Activated T-cell treated with anti-CD3 and anti-CD28 coated beads, Interleukin-2, amount 50 U/mL, for 72 hours (primary cell): ENCODE measurements at places on chromosomes 2 and 18. TPM values are rescaled to one million over a fixed set of nuclear protein-coding genes. Genes with fewer than 3 reads are reported as not detected.
A peak's percentile ranks its signal among the peaks of the same experiment; 100 is the strongest.

- no peak for DNase-seq
Observed at GRCh38 chr2:239013678-239013976, 165.7 kb downstream of the TWIST2 start.

DNA sequence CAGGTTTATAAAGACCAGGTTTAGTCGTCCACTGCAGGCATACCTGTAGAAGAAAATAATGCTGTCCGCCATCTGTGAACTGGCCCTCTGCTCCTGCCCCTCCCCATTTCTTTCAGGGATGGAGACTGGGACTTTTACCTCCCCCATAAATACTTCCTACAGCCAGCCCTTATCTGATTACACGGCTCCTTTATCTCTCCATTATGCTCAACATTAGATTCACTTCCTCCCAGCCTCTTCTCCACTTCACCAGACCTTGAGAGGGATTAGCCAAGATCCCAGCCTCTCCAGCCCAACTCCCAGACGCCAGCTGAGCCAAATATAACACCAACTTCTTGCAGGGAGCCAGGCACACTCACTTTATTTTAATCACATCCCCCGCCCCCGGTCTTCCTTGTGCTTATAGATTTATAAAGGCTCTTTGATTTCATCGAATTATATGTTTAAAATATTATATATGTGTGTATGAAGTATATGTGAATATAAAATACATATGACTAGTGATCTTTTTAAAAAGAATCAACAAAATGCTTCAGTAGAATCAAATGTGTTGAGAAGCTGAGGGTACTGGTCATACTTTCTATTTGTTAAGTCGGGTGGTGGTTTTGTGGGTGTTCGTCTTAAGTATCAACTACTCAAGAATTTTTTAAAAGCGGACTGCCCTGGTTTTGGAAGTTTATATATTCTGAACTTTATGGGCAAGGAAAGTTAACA, 81.0 kb downstream of the SPRED2 start:
- no peak for DNase-seq

DNA sequence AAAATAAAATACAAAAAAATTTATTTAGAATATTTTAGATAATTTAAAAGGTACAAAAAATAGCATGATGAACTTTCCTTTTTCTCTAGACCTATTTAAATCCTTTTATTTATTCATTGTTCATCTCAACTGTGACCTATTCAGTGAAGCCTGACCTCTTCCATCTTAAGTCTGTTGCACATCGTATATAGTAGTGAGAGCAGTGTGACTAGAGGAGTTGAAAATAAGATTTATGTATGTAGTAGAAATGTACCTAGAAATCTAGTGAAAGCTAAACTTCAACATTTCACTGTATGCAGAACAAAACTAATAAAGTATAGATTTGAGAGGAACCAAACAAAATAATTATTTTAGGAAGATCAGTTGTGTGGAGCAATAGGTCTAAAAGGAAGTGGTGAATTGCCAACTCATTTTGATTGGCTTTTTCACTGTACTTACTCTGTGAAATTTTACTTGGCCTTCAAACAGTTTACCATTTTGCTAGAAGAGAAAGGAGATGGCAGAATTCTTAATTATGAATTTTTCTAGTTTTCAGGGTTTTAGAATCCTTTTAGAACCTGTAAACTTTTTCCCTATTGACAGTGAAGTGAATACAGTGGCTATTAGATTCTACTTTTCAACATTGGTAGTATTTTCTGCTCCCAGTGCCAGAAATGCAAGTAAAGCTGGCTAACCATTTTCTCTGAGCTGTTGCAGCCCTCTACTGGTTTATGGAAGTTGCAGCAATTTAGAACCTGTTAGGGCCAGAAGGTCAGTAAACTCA, 11.0 kb downstream of the ANKRD12 start:
- DNase-seq, result peak; percentile 33

- no peak for DNase-seq
Observed at GRCh38 chr18:13889671-13890070, 25.7 kb downstream of the MC2R start.

DNA sequence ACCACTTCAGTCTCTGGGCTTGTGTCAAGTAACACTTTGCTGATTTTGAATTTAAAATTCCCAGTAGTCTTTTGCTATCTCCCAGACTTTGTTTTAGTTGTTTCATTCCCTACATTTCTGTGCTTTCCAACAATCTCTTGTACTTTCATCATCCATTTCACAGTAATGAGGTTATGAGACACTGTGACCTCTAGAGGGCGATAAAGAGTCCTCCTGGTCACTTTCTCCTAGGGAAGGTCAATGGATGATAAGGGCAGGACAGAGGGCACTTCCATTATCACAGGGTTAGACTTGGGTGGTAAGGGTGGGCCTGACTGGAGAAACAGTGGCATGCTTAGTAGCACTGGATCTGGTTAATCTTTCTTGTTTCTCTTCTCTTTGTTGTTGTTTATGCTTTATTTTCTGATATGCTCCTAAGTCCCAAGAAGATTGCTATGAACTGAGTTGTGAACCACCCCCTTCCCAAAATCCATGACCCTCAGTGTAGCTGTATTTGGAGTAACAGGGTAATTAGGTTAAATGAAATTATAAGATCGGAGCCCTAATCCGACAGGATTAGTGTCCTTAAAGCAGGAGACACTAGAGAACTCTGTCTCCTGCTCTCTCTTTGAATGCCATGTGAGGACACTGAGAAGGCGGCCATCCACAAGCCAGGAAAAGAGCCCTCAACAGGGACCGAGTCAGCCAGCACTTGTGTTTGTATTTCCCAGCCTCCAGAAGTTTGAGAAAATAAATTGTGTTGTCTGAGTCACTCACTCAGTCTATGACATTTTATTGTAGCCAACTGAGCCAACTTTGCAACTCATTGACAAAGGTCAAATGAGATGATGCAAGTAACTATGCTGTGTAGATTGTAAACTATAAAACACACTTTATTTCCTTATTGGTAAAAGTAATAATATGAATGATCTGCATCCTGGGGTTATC, 779.2 kb downstream of the CNTNAP5 start:
- DNase-seq, result no peak

GRCh38 chr2:112020561-112020960, 34.5 kb upstream of the TMEM87B start:
- DNase-seq, result no peak

DNA sequence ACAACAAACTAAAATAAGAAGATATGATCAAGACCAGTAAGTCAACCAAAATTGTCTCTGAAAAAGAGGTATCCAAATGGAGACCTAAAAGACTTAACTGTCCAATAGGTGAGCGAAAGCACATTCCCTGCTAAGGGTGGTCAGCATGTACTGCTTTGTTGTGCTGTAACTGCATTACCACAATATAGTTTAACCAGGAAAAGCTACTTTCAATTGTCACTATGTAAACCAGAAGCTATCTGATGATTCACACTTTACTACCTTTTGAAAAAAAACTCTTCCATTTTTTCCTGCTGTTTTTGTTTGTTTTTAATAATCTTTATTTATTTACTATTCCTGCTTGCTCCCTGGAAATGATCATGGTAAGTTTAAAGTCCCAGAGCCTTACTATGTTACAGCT, 36.1 kb downstream of the ASXL2 start:
- no peak for DNase-seq

DNA sequence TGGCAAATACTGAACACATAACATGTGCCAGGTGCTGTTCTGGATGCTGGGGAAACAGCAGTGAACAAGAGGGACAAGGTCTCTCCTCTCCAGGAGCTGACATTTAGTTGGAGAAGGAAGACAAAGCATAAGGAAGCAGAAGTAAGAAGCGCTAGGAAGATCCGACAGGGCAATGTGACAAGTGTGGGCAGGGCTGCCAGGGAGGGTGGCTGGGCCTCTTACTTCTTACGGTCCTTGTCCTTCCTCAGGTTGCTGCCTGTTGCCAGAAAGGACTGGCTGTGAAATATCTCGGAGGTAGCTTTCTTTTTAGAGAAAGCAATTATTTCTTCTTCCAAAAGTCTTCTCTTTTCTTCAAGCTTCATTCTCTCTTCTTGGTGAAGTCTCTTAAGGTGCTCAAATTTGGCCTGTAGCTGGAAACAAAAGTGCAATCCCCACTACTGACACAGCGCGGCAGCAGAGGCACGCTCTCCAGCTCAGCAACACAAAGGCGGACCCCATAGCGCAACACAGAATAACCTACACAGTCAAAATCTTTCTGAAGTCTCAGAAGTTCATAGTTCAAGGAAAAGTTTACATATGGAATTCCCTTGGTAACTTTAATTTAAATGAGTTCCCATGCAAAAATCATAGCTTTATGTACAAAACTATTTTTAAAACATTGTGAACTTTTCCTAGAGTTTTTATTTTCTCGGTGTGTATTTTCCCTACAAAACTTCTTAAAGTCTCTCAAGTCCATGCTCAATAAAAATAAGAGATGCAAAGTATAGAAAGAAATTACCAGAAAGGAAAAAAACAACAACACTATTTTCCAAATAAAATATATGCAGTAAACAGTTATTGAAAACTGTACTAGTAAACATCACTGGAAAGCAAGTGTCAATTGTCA, 67.7 kb downstream of the SEPTIN10 start:
- DNase-seq, result peak; percentile 53

GRCh38 chr2:64267699-64268098, 123.5 kb upstream of the PELI1 start:
- DNase-seq, result no peak

GRCh38 chr2:50509852-50510251, 522.1 kb downstream of the NRXN1 start:
- DNase-seq, result no peak

DNA sequence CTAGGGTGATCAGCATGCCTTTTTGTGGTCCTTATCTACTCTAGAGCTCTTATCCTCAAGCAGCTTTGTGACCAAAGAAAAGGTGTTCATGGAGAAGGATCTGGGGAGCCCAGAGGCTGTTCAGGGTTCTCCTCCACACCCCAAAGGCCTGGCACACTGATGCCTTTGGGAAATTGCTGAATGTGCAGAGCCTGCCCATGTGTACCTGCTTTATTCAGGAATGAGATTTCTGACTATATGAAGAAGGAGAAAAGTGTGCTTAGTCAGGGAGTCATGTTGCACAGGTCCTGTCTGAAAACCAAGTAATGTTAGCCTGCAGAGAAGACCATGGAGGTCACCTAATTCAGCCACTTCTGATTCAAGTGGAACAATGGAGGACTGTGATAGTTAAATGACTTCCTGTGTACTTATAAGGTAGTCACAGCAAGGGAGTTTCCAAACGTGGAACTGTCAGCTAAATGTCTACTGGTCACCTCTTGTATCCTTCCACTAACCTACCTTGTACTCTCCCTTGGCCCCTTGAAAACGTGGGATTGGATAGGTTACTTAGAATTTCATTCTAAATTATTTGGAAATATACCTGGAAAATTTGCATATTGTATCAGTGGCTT, 81.3 kb downstream of the LIMS1 start:
- no peak for DNase-seq

GRCh38 chr18:12656605-12656937, 1.3 kb downstream of the SPIRE1 start:
- no peak for DNase-seq

GRCh38 chr18:543447-544078, 36.6 kb upstream of the CETN1 start:
- no peak for DNase-seq

DNA sequence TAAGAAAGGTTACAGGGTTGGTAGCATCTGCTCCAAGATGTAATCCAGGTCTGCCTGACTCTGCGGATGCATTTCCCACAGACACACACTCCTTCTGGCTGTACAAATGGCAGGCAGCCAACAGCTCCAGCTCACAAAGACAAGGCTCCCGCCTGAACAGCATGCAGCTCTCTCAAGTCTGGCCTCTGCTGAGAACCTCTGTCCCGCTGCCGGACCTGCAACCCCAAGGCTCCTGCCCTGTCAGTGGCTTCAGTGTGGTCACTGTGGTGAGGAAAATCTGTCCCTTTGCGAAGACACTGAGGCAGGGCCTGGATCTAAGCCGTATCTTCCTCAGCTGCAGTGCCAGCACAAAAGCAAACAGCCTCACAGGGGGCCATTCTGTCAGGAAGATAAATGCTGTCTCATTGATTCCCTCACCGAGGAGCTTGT, 469.3 kb upstream of the MEX3C start:
- no peak for DNase-seq

- no peak for DNase-seq
Observed at GRCh38 chr18:74957588-74958224, 251.2 kb downstream of the PTGR3 start.

DNA sequence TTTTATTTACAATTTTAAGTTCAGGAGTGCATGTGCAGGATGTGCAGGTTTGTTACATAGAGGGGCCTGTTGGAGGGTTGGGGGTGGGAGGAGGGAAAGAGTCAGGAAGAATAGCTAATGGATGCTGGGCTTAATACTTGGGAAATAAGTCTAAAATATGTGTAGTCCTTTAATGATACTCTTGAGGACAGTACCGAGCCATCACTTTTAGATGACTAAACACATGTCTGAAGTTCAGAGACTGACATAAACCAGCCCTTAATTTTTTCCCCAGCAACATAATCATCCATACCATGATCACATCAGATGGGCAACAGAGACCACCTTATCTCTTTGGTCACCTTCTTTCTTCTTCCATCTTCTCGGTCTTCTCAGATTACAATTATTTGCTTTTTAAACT, 189.1 kb upstream of the COL3A1 start:
- DNase-seq, result no peak

DNA sequence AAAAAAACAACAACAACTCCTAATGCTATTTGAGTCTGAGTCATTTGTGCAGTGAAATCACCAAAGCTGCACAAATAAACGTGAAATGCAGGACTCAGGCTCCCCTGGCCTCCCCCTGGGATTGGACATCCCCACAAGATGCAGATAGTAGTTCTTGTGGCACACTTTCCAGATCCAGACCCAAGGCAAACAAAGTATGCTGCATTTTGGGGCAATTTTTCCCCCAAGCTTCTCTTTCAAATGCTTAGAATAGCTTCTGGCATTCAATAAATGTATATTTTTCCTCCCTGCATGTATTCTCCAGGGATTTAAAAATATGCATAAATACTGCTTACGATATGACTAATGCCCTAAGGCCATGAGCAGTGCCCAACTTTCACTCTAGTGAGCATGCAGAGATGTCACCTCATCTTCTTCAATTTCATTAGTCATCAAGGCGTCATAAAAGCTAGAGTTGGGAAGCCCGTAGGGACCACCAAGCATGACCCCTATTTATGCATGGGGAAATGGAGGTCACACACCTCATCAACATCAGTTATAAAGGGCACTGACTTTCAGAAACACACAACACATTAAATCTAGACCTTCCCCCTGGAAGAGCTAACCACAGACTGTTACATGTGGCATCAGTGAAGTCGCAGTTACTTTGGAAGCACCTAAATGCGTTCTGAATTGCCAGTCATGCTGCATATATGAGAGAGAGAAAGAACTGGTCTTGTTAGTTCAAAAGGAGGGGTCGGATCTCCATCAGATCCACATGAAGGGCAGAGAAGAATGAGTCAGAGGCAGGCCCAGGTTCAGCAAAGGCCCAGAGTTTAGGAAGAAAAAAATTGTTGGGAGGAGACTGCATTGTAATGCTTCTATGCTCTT, 374.1 kb downstream of the LPIN1 start:
- no peak for DNase-seq

- peak; percentile 31 for DNase-seq
Observed at GRCh38 chr2:191126386-191127085, 24.3 kb downstream of the STAT4 start.

Gene UGT1A4
- not detected for total RNA-seq

Gene FBXO48
- total RNA-seq, result 3.2 TPM

Gene RNPEPL1
- 74.0 TPM for total RNA-seq

Gene BCL11A
- 1.2 TPM for total RNA-seq
